B cell (primary cell): ENCODE measurements at places on chromosomes 5 and 9. TPM values are rescaled to one million over a fixed set of nuclear protein-coding genes. Genes with fewer than 3 reads are reported as not detected.

The TTC23L gene
- 0.15 and 1.4 TPM in 2 replicates for total RNA-seq

The TMEM215 gene
- total RNA-seq: not detected in 2 replicates

- no peaks in the 10 kb centered on the region for H3K27me3 ChIP-seq
- H3K36me3 ChIP-seq: no peaks in the 10 kb centered on the region
- no peak overlapping the region for H3K27ac ChIP-seq
Measured at GRCh38 chr5:82519558-82519957, 241.4 kb upstream of the RPS23 start.

DNA sequence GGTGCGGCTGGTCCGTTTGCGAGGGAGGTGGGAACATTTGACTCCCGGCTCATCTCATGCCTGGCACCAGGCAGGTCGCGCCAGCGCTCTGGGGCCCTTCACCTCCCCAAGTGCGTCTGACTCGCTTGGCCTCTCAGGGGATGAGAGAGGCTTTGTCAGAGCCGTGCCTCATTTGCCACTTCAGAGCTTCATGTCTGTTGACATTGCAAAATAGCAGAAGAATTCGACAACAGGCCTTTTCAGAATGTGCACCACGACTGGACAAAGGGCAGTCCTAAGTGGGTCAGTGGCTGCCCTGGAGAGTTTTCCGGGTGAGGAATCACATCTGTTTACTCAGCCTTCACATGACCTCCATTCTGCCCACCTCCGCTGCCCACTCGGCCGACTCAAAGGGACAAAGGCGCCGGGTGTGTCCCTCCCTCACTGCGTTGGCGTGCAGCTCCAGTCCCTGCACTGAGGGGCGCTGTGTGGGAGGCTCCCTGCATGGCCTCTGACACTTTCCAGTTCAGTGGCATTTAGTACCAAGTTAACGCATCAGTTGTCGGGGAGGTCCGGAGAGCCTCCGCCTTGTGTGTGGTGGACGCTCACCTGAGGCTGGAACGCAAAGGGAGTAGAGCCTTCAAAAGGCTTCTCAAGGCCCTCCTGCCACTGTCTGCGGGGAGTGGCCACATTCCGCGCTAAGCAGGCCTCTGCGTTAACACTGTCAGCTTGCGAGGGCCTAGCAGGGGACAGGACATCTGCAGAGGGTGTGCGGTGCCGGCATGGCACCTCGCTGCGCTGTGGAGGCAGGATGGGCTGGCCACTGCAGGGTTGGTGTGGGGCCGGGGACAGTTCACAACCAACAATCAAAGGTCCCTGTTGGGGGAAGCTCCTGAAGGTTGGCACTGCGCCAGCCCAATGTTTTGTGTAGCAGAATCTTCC is 171.5 kb downstream of the NXNL2 start:
- H3K36me3 ChIP-seq: no peaks in the 10 kb centered on the region
- H3K4me1 ChIP-seq: no peaks in the 10 kb centered on the region
- no peaks in the 10 kb centered on the region for H3K27me3 ChIP-seq
- no peak overlapping the region for H3K4me3 ChIP-seq

DNA sequence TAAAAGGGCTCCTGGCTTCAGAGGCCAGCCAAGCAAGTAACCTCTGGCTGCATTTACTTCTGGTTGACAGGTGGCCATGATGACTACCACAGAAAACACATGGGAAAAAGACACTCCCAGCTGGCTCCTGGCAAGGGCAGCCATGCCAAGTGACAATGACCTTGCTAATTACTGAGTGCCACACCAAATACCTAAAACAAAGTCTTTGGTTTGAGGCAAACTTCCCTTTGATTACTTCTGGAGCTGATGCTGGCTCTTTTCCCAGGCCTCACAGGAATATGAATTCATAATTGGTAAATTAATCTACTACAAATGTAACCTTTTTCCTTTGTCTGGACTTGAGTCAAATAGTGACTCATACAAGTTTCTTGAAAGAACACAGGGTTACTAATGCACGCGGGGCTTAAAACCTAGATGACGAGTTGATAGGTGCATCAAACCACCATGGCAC is 61.0 kb downstream of the LPAR1 start:
- H3K27me3 ChIP-seq: no peaks in the 10 kb centered on the region
- no peaks in the 10 kb centered on the region for H3K36me3 ChIP-seq
- H3K4me3 ChIP-seq: no peak overlapping the region
- no peak overlapping the region for H3K27ac ChIP-seq
- no peaks in the 10 kb centered on the region for H3K4me1 ChIP-seq

- no peak overlapping the region for H3K4me3 ChIP-seq
- peaks cover 3% of the 10 kb centered on the region for H3K36me3 ChIP-seq
- DNase-seq: no peak
- H3K27me3 ChIP-seq: no peaks in the 10 kb centered on the region
- H3K27ac ChIP-seq: no peak overlapping the region
- H3K4me1 ChIP-seq: no peaks in the 10 kb centered on the region
Measured at GRCh38 chr9:27519466-27520465, 4.3 kb upstream of the IFNK start.
